ENCODE measurements at places on chromosomes 11 and 22.
A peak's percentile ranks its signal among the peaks of the same experiment; 100 is the strongest.

DNA sequence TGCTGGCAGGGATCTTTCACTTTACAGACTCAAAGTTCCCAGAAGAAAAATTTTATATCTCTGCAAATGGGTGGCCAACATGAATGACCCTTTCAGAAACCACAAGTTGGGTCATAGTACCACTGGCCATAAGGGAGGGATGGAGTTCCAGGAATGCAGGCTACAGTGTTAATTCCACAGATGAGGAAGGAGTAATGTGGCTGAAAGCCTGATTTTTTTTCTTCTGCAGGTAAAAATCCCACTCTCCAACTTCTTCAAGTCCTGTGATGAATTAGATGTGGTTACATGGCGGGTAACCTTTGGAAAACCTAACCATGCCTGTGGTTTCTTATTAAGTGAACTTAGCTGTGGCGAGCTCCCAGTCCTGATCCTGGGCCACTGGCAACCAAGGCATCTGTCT is 103.2 kb downstream of the SLC1A2 start:
- DNase-seq: no peak

GRCh38 chr11:70504246-70505020 is 106.1 kb downstream of the CTTN start:
- peak; percentile 50 for DNase-seq

GRCh38 chr11:76776472-76776871 is 6.7 kb upstream of the TSKU start:
- no peak for DNase-seq

DNA sequence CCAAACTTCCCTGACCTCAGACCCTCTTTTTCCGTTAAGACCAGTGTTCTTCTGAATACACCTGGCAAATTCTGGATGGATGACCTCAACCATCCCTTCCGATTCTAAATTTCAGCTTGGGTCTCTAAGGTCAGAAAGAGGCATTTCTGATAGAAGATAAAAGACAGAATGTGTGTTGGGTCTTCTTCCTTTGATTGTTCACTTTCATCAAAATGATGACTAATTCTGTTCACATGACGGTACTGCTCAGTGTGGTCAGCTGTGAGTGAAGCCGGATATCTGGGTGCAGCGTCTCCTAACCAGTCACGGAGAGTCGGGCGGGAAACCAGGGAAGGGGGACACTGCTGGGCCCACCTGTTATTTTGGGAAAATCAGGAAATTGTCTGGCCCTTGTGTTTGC is 151.6 kb upstream of the NAV2 start:
- DNase-seq: no peak

- DNase-seq: no peak
Measured at GRCh38 chr11:121012091-121012490, 11.8 kb upstream of the TBCEL start.

DNA sequence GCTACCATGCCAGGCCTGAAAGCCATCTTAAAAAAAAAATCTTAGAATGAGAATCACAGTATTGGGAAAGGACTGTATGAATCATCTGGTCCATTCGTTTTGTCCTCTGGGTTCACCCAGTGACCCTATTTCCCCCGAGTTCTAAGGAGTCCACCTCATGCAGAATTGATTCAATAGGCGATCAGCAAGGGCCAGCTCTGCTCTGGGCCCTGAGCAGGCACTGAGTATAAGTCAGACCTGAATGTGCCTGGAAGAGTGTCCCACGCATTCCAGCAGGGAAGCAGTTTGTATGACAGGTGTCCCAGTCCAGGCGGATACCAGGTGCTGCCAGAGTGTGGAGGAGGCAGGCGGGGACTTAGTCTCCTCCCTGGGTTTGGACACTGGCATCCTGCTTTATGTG is 883 bp upstream of the HMOX1 start:
- no peak for DNase-seq

GRCh38 chr22:23280356-23281052 is 100.2 kb downstream of the BCR start:
- no peak for DNase-seq

DNA sequence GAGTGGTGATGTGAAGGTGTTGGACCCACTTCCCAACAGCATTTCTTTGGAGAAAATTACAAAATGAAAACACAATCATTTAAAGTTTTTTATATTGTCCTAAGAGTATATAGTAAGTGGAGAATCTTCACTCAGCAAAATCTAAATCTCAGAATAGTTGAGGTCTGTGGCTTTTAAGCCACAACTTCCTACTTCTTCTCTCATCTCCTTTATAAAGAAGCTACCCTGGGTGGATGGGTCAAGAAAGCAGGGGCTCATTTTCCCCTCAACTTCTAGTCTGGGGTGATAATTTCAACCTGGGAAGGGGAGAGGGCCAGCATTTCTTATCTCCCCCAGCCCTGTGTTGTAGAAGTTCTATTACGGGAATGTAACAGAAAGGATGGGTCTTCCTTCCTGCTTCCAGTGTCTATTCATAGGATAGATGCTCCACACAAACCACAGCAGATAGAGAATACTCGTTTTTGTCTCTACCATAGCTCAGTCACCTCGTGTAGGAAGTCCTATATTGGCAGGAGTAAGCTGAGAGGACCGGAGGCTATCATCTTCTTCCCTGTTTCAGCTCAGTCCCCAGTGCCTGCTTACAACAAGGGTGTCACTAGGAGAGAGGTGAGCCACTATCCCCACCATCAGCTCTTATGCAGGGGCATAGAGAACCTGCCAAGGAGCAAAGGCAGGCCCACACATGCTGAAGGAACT is 341.5 kb downstream of the CASP12 start:
- no peak for DNase-seq

DNA sequence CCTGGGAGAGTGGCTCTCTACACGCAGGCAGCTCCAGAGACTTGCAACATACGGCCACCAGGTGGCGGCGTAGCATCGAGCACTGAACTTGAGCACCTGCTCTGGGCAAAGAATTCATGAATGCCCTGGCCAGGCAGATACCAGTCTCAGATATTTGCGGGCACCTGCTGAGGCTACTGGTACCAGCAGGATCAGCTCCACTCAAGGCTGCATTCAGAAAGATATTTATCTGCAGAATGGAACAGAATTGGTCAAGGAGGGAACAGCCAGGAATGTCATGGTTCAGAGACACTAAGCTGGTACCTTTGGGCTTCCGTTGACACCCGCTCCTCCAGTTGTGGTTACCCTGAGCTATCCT is 10.8 kb upstream of the CCDC86 start:
- peak; percentile 87 for DNase-seq

DNA sequence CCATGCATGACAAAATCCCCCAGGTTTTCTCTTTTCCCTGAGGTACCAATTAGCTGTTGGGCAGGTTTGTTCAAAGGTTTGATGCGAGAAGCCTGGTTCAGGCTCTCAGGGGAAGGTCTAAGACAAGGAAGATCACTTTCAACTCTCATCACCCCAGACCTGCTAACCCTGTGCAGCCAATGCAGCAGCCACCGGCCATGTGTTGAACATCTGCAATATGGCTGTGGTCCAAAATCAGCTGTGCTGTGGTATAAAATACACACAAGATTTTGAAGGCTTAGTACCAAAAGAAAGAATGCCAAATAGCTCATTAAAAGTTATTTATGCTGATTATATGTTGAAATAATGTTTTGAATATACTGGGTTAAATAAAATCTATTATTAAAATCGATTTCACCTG is 58.5 kb downstream of the SMCO4 start:
- no peak for DNase-seq

DNA sequence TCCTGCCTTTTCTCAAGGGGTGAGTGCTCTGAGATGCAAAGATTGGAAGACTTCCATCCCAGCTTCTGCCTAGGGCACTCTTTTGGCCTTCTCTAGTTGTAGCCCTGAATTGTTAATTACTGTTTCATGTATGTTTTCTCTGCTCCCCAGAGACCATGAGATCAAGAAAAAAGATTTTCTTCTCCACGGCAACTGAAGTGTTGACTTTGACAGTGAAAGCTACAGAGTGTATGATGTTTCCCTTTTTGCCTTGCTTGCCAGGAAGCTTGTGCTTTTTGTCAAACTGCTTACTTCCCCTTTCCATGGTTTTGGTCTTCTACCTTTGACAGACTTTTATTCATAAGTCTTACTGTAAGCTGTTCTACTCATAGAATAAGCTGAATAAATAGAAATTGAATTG is 23.3 kb upstream of the EIF3D start:
- no peak for DNase-seq

- no peak for DNase-seq
Measured at GRCh38 chr22:49517667-49518185, 309.9 kb downstream of the BRD1 start.

GRCh38 chr11:1548221-1549070 is 23.6 kb downstream of the DUSP8 start:
- DNase-seq: peak; percentile 94

DNA sequence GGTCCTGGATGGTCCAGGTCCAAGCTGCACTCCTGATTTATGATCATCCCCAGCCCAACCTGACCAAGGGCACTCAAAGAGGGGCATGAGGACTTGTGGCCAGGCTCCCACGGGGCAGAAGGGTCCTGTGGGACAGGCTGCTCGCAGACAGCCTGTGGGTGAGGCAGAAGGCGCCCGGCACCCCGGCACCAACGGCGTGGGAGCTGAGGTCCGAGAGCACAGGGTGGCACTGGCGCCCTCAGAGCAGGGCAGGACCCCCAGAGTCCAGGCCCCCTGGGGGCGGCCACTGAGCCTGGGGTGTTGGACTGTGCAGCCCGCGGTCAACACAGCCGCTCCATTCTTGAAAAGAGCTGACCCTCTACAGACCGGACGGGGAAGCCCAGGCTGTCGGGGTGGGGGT is 3.3 kb downstream of the IL17REL start:
- no peak for DNase-seq

DNA sequence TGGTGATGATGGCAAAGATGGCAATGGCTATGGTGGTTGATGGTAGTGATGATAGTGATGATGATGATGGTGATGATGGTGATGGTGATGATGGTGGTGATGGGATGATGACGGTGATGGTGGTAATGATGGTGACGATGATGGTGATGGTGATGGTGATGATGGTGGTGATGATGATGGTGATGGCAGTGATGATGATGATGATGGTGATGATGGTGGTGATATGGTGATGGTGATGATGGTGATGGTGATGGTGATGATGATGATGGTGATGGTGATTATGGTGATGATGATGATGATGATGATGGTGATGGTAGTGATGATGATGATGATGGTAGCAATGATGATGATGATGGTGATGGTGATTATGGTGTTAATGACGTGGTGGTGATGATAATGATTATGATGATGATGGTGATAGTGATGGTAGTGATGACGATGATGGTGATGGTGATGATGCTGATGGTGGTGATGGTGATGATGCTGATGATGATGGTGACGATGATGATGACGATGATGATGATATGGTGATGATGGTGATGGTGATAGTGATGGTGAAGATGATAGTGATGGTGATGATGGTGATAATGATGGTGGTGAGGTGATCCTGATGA is 232.1 kb downstream of the BRD1 start:
- DNase-seq: no peak

DNA sequence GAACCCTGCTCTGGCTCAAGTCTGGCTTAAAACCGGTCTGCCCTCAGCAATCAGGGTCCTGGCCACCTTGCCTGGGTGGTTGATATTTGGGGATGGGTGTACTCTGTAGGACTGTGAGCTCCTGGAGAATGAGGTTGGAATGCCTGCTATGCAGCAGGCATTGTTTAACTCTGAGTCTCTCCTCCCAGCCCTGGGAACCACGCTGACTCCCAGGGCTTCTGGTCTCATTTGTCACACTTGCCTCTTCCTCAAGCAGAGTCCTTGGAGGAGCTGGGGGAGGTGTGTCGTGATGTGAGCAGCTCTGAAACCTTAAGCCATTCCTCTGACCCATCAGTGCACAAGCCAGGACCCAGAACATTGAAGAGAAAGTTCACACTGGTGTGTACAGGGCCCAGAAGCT is 340.1 kb downstream of the MN1 start:
- DNase-seq: no peak

DNA sequence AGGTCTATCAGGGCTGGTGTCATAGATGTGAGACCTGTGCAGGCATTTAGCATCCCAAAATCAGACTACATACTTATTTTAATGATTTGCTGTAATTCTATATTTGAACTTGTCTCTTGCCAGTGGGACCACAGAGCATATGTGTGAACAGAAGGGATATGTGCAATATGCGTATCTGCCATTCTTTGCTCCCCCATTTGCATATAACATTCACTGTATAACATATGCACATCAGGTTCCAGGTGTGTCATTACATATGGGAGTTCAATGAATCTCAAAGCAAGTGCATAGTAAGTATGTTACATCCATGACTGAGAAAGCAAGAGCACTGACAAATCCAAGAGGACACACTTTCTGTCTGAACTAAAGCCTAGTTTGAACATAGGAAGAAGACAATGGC is 1115.1 kb upstream of the CNTN5 start:
- no peak for DNase-seq

GRCh38 chr11:78350091-78350645 is 67.5 kb downstream of the GAB2 start:
- peak; percentile 73 for DNase-seq

GRCh38 chr11:68521969-68522652 is 61.6 kb downstream of the PPP6R3 start:
- DNase-seq: no peak

DNA sequence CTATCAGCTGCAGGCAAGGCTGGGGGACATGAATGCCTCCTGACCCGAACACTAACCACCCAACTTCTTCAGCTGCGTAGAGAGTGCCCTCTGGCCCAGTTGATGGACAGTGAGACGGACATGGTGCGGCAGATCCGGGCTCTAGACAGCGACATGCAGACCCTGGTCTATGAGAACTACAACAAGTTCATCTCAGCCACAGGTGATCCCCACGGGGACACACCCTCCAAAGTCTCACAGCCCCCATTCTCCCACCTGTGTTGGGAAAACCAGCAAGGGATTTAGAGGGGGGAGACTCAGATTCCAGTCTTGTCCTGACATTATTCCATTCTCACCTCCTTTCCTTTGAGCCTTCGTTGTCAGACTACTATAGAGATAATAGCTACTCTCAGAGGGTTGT is 912 bp downstream of the VPS51 start:
- DNase-seq: no peak

DNA sequence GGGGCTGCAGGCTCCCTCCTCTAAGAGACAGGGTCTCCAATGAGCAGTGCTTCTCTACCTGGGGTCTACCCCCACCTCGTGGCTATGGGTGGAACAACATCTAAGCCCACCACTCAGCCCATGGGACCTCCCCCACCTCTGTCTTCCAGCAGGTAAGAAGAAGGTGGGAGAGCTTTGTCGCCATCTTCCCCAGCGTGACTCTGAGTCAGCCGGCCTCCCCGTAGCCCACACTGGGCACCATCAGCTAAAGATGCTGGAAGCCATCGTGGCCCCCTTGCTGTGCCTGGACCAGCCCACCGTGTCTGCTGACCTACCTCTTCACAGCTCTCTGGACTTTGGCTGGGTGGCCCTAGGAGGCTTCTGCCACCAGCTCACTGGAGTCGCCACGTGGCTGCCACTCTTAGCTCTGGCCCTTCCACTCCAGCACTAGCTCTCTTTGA is 944 bp downstream of the C11orf86 start:
- no peak for DNase-seq

GRCh38 chr22:45212306-45212709 is 28.4 kb downstream of the KIAA0930 start:
- DNase-seq: peak; percentile 94

- DNase-seq: peak; percentile 34
Measured at GRCh38 chr11:46876471-46876870, 30.4 kb upstream of the CKAP5 start.

GRCh38 chr11:57109331-57109730 is 72.4 kb upstream of the LRRC55 start:
- no peak for DNase-seq
